ENCODE measurements at places on chromosomes 11 and 22.

GRCh38 chr22:33869946-33870345 is 50.3 kb downstream of the LARGE1 start:
- no peak for DNase-seq

DNA sequence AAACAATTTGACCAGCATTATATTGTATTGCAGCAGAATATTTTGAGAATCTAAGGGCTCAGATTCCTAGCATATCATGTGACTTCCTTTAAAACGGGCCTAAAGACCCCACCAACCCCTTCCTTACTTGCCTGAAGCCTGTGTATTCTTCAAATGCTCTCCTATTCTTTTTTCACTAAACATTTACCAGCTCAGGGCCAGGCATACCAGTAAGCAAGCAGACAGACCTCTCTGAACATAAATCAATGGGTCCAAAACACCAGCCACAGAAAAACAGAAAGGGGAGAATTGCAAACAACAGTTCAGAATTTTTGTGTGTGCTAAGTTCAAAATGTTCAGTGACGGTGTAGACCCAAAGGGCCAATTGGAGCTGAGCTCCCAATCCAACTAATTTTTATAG is 64.8 kb upstream of the TIMP3 start:
- DNase-seq = no peak

GRCh38 chr11:134901542-134901941 is 489.5 kb upstream of the B3GAT1 start:
- DNase-seq = no peak

- peak; percentile 69 for DNase-seq
These were observed 34.1 kb downstream of the MB start for GRCh38 chr22:35582861-35583670.

GRCh38 chr11:105937738-105938137 is 84.3 kb downstream of the MSANTD4 start:
- no peak for DNase-seq

DNA sequence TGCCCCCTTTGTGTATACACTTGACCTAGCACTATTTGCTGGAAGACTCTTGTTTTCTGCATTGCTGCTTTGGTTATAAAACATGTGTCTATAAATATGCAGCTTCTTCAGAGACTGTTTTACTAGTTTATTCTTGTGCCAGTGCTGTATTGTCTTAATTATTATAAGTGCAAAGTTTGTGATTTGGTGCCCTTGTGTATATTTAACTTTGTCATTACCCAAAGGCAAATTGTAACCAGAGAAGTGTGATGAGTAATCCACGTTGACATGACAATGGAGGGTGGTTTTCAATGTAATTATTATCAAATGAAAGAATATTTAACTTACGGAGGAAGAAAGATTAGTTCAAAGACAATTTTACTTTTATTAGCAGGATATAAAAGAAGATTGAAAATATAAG is 75.0 kb upstream of the PRODH start:
- no peak for DNase-seq

DNA sequence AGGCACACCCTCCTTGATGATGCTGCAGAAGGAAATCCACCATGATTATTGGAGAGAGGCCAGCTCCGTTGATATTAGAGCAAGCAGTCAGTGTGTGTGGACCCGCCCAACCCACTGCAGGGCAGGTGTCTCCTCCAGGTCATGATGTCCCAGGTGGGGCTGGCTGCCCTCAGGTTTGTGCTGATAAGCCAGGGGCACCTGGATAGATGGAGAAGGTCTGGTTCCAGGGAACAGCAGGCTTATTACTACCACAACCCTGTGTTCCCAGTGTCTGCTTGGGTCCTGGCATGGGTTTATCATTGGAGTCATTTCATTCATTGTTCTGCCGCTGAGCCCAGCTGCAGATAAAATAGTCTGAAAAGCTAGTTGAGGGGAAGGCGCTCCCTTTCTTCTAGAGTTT is 181.1 kb upstream of the NECTIN1 start:
- DNase-seq = no peak

DNA sequence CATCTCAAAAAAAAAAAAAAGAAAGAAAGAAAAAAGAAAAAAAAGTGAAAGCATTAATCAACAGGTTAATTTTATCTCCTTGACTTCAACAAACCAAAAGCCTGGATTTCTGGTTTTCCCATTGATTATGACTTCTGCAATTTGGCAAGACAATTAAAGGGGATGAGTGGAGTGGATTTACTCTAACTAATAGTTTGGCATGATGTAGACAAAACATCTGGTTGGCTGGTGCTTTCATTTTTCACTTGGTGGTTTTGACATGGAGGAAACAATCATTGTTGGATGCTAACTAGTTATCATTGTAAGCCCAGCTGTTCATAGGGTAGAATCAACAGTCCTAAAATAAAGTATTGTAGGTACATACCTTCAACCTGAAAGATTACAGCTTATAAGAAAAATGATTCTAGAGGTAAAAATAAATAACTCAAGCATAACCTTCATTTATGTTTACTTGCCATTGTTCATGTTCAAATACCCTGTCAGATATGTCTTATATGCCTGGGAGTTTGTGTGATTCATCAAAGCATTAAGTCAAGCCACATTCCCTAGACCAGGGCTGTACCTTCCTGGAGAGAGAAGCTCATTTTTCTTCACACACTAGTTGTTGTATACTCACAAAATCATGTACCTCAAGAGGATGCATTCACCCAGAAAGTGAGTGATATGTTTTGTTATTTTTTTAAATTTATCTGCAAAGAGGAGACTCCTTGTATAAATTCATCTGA is 15.1 kb downstream of the FIBIN start:
- no peak for DNase-seq

- DNase-seq = no peak
These were observed 80.5 kb upstream of the CHRM4 start for GRCh38 chr11:46471943-46472661.

DNA sequence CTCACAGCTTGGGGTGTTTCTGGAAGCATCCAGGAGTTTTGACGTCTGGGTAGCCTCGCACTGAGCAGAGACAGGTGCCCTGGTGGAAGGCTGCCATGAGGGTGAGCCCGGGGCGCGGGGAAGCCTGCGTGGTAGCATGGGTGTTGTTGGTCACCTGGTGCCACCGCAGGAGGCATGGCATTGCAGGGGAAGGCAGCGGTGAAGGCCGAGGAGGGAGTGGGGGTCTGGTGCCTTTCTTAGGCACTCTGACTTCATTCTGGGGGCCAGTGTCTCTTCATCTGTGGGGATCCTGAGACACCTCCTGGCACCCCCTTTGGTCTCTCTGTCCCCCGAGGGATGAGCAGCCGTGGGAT is 271.2 kb downstream of the TBC1D22A start:
- no peak for DNase-seq
